ENCODE measurements at places on chromosomes 13 and 19.

- no peak for DNase-seq
These were observed 12.7 kb upstream of the OR10H1 start for GRCh38 chr19:15828121-15828610.

DNA sequence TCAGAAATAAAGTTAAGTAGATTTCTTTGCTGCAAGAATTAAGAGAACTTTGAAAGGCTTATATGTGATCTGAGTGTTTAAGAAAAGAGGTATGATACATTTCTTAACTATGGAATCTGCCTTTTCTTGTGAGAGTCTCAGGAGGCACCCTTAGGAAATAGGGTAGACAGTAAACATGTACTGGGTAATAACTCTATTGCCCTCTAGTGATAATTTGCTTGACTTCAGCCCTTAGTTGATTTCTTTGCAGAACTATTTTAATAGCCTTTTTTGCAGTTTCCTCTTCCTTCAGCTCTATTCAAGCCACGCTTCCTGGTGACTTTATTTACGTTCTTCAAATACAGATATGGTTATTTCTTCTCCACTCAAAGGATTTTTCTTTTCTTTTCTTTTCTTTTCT lies 37.0 kb upstream of the CCNA1 start:
- DNase-seq = peak; percentile 22

DNA sequence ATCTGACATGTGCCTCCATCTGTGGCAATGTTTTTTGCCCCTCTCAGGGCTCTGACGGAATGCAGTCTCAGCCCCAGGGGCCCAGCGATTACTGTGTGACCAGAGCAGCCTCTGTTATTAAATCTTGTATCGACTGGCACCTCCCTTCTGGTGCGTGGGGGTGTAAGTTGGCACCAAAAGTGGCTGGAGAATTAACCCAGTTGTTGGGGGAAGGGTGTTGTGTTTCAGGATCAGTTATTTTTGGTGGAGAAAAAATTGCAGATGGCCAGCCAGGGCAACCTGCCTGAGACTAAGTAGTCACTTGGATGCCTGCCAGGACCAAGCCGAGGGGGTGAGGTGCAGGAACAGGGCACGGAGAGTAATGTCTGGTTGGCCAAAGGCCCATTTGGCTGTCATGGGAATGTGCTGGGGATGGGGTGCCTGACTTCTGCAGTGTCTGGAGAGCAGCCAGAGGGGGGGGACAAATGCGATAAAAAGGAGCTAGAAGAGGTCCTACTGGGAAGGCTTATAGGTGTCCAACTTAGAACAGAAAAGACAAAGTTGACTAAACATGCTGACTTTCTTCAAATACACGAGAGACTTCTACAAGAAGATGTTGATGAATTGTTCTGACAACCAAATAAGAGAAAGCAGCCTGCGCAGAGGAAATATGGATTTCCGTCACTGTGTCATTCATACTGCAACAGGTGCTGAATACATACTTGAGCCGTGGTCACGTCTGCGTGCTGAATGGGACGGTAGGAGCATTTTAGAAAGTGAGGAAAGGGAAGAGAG lies 69.8 kb downstream of the SIAH3 start:
- no peak for DNase-seq

DNA sequence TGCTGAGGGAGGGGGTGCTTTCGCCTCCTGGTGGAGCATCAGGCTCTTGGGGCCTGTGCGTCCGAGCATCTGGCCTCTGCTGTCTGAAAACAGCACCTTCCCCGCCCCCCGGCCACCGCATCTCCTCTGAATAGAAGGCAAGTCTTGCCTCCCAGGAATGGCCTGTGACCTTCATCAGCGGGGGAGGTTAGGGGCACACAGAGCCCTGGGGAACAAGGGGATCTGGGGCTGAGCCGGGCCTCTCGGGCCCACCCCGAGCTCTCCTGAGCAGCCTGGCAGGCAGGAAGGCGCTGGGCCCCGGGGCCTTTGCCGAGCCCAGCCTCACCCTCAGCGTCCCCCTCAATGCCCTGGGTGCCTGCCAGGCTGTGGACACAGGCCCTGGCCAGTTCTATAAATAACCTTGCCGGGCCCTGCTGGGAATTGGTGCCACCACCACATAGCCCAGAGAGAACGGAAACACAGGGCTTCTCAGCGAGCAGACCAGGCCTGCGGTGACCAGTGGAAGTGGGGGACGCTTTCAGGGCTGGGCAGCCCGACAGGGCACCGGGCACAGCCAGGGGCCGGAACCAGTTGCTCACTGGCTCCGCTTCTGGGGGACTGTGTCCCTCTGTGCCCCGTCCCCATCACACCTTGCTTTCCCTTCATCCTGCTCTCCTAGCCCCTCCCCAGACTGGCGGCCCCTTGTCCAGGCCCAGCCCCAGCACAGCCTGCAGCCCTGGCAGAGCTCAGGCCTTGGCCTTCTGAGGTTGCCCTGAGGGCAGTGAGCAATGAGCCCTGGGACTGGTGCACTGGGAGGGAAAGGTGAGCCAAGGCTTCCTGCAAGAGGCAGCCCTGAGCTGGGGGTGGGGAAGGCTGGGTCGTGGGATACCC lies 9.5 kb downstream of the STK11 start:
- no peak for DNase-seq

DNA sequence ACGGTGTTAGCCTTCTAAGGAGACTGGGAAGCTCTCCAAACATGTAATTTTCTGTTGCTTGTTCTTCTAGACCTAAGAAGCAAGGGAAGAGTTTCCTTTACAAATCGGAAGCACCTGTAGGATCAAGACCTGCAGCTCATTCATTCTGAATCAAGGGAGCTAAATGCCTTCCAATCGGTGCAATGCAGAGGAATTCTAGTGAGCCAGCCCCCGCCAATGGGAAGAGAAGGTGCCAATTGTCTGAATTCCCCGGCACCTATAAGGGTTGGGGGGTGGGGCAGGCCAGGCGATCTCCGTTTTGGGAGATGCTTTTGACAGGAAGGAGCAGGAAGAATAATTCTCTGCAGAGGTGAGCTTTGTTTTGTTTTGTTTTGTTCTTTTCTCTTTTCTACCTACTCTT lies 7.1 kb upstream of the NLRP13 start:
- no peak for DNase-seq

DNA sequence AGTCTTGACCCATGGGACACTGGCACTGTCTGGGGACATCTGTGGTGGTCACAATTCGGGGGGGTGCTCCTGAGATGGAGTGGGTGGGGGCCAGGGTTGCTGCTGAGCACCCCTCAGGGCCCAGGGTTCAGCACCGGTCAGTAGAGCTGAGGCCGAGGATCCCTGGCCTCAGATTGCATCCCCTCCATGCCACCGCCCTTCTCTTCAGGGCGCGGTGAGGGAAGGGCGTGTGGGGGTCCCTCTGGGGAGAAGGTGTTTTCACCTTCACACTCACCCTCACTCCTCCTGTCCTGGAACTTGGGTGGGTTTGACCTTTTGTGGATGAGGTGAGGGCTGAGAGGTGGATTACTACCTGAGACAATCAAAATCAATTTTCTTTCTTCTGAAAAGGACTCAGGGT lies 13.5 kb downstream of the GNA11 start:
- DNase-seq = no peak

GRCh38 chr19:10431943-10432735 lies 11.8 kb downstream of the PDE4A start:
- no peak for DNase-seq

- no peak for DNase-seq
These were observed 20.1 kb downstream of the COL4A2 start for GRCh38 chr13:110327051-110327721.

DNA sequence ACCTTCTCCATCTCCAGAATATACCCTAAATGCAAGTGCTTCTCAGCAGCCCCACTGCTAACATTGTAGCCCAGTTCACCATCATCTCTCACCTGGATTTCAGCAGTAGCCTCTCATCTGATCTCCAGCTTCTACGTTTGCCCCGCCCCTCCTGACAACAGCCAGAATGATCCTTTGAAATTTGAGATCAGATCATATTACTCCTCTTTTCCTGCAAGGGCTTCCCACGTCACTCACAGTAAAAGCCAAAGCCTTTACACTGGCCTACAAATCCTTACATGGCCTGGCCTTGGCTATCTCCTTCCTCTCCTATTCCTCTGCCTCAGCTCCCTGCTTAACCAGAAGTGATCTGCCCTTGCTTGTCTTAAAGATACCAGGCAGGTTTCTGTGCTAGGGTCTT lies 94.3 kb upstream of the NBEA start:
- DNase-seq = no peak
